SK-N-SH (cell line): ENCODE measurements at places on chromosomes 5 and 9.
A peak's percentile ranks its signal among the peaks of the same experiment; 100 is the strongest.

DNA sequence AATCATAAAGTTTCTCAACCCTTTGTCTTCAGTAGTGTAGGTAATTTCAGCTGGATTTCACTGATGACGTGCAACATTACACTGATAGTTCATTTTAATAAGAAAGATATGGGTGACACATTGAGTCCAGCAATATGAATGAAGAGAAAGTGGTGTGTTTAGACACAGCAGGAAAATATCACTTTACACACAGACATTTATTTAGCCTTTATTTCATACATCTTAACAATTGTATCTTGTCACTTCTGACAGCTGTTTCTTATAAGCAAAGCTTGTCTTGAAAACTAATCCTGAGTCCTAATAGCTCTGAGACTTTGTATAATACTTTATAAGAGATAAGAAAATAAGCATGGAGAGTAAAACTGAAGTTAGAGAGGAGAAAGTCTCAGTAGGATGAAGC, 720.5 kb upstream of the NUDT12 start:
- DNase-seq = no peak

- no peak for DNase-seq
Observed at GRCh38 chr9:112743216-112743836, 7.2 kb upstream of the SNX30 start.

DNA sequence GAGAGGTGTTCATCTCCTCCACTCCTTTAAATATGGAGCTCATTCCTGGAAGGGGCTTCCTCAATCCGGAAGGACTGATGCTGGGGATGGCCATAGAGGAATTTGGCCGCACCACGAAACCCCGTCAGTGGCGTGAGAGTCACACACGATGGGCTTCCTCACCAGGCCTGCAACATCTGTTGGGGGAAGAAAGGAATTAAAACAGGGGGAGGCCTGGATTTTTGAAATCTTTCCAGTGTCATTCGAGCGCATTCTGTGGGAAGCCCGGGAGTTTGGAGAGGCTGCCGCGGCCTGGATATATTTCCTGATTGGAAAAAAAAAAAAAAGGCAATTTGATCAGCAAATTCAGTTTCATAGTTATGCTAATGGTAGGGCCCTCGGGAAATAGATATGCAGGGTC, 76.3 kb upstream of the ORM1 start:
- DNase-seq = no peak

DNA sequence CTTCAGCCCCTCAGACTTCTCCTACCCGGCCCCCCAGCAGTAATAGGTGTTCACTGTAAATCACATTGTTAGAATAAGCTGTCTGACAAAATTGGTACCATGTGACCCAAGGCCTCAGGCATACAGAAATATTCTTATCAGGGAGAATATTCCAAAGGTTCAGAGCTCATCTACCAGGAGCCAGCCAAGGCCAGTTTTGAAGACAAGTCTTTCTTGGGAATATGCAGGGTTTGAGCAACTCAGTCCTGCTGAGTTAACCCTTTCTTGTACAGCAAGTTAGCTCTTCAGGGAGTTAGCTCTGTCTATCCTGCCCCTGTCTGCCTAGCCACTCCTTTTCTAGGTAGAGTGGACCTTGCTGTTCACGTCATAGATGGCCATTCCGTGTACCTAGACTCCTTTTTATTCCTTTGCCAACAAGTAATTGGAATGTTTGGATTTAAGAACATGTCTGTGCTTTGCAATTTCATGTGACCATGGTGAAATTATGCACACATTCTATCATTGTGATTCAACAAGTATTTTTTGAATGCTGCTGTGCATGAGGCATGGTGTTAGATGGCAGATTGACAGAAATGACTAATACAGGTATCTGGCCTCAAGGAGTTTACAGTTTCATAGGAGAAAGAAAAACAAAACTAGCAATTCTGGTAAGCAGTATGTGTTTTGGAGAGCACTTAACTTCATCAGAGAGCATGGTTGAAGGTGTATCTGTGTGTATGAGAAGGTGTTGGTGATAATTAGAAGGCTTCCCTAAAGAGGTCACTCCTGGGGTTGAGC, 22.6 kb downstream of the TGFBR1 start:
- no peak for DNase-seq

DNA sequence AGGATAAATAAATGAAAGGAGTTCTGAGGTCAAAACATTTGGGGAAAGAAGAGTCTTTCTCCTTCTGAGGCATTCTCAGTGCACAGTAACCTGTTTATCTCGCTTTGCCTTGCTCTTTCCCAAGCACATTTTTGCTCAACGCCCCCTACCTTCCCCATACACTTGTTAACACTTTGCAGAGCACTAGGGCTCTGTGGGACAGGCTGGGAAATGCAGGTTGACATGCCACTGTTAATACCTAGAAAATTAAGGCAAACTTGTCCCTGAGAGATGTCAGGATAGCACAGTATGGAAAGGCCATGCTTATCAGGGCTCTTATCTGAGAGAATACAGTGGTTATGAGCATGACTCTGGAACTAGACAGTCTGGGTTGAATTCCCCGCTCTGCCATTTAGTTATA, 152.0 kb downstream of the DOCK8 start:
- no peak for DNase-seq

DNA sequence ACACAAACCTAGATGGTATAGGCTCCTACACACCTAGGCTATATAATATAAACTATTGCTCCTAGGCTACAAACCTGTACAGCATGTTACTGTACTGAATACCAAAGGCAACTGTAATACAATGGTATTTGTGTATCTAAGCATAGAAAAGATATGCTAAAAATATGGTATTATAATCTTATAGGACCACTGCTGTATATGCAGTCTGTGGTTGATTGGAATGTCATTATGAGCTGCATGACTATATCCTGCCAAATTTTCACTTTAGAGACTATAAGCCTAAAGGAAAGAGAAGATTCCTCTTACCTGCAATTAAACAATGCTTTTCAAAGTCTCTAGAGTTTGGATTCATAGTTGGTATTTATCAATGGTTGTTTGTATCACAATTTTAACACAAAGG, 24.7 kb upstream of the ACOT12 start:
- no peak for DNase-seq

GRCh38 chr9:135474915-135475314, 4.7 kb upstream of the PPP1R26 start:
- DNase-seq = peak; percentile 83

GRCh38 chr5:143828710-143829109, 16.7 kb downstream of the HMHB1 start:
- DNase-seq = no peak

DNA sequence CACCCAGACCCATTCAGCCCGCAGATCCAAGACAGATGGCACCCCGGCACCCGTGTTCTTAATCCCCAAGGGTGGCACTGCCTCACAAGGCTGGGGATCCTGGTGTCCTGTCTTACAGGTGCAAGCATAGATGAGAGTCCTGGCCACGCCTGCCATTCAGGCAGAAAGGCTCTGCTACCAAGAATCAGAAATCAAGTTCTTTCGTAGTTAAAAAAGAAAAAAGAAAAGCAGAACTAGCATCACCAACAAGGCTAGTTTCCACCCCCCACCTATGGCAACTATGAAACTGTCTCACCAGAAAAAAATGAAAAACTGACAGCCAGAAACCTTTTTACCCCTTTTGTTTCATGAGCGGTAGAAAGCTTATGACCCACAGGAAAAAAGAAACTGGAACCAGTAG, 170.4 kb downstream of the SYK start:
- no peak for DNase-seq

DNA sequence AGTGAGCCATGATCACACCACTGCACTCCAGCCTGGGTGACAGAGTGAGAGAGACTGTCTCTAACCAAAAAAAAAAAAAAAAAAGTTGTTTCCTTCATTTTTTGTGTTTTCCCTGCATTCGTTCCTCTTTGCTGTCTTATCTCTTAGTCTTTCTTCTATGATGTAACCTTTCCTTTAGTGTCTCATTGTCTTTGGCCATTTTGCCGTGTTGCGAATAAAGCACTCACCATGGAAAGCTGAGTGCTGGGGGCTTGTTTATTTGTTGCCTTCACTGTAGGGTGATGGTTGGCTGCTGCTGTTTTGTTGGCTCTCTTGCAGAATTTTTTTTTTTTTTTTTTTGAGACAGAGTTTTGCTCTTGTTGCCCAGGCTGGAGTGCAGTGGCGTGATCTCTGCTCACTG, 7.7 kb downstream of the EHMT1 start:
- no peak for DNase-seq

- DNase-seq = no peak
Observed at GRCh38 chr5:97229196-97229595, 46.1 kb upstream of the RIOK2 start.

DNA sequence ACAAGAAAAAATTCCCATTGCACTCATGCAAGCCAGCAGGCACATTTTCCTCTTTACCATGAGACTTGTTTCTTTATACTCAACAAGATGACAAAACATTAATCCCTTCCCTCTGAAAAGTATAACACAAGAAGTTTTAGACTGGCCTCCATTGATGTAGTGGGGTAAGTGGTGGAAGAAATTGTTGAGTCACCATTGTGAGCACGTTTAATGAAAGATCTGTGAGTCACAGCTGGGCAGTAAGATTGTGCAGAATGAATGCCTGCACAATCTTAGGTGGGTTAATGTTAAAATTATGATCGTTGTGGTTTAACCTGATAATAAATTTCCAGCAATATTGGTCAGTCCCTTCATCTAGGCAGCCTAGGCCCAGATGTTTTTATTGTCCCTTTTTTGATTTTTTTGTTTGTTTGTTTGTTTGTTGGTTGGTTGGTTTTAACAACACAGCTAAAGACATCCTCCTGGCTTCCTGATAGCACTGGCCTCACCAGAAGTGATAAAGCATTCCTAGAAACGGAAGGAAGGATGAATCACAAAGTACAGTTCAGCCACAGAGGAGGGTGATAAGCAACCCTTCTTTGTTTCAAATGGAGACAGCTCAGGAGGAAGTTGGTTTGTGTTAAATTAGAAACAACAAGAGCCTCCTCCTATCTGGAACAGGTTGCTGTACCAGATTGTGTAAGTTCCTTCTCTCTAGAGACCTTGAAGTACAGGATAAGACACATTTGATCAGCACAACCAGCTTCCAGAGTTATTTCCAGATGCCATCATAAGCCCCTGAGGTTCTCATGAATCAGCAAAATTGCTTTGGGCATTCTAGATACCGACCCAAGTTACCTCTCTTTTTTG, 40.3 kb downstream of the SLC24A2 start:
- DNase-seq = no peak

GRCh38 chr5:69211200-69211599, 21.8 kb downstream of the CENPH start:
- no peak for DNase-seq
